ENCODE measurements at places on chromosomes 4 and X.

DNA sequence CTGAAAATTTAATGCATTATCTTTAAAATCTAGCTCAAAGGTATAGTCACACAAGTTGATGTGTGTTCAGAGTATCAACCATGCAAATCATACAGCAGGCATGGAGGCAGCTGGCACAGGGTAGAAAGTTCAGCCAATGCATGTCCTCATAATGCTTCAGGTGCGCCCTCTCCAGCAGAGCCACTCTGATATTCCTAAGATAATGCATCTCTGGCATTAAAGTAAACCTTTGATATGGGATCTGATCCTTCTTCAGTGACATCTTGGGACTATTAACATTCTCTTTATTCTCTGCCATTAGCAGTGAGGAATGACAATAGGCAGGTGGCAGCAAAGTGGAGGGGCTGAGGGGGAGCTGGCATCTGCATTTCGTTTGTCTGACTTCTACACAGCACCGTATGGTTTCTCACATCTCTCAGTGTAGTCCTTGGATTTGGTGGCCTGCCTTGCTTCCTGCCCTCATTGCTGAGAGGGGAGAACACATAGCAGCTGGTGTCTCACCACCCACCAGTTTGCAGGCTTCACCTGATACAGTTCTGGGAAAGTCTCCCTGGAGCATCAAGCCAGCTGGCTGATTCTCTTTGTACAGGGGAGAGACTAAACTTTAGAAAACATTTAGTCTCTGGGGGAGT lies 168.7 kb upstream of the TBC1D9 start:
- no peak for DNase-seq

DNA sequence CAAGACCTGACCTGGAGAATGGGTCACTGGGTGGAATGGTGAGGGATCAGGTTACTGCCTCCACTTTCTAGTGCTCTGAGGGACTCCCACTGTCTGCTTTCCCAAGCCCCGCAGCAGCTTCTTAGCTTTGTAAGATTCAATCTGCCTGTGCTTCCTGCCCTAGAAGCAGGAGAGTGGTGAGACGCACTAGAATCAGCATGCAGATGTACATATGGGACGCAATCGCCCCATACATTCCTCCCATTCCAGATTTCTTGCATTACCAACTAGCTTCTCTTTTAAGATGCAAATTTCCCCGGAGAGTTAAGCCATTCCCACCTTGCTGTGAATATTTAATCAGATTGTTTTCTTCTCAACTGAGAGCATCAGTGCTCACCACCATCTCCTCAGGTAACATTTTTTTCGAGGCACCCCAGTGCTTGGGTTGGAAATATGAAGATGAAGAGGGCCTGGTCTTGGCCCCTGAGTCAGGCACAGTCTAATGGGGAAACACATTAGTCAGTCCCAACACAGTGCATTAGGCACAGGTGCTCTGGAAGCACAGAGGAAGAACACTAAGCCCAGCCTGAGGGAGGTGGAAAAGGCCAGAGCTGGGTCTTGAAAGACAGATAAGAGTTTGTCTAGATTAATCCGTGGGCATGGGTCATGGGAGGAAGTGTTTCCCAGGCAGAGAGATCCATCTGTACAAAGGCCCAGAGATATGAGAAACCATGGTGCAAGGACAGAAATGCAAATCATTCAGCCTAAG lies 66.7 kb upstream of the PRPS1 start:
- DNase-seq, result no peak

DNA sequence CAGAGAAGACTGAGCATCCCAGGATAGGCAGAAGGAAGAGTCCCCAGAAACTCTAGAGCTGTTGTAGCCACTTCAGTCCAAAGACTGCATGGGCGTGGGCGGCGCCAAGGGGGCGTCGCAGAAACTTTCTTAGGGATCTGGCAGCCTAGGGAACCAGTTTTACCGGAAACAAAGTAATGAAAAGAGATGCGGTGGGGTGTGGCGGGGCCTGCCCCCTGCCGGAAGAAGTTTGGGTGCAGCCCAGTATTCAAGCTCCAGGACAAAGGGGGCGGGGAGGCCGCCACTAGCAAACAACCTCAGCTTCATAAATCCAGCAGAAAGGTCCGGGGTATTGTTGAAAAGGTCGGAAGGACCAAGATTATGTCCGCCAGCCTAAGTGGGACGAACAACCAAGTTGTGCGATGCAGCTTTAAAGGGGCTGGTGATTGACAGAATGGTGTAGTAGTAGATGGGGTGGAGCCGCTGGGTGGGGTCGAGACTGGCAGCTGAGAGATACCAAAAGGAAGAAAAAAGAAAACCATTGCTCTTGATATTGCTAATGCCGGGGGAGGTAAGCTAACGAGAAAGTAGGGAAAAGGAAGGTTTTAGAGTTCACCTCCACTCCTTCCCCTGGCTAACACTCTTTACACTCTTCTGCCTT lies 190.5 kb downstream of the RRAGB start:
- no peak for DNase-seq

GRCh38 chr4:25908491-25908901 lies 5.5 kb upstream of the SMIM20 start:
- no peak for DNase-seq

- DNase-seq, result no peak
Observed at GRCh38 chr4:80265571-80266252, 752 bp upstream of the FGF5 start.

GRCh38 chrX:39050427-39050826 lies 249.2 kb downstream of the MID1IP1 start:
- no peak for DNase-seq

DNA sequence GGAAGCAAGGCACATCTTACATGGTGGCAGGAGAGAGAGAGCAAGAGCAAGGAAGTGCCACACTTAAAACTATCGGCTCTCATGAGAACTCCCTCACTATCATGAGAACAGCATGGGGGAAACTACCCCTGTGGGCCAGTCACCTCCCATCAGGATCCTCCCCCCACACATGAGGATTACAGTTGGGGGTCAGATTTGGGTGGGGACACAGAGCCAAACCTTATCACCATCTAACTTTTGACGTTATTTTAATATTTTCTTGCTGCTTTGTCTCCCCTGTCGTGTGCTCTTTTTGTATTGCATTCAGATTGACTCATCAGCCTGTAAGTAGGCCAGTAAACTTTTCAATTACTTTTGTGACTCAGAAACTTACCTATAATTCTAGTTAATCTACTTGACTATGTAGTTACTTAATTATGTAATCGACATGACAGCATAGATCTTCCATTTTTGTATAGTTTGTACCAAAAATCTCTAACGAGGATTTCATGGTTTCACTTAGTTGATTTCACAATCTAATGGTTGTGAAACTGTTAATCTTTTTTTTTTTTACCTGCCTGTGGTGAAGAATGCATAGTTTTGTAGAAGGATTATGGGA lies 18.3 kb downstream of the STIM2 start:
- no peak for DNase-seq

Data from stimulated activated CD8-positive, alpha-beta memory T cell treated with anti-CD3 and anti-CD28 coated beads, Interleukin-15, amount 100 ng/mL, for 1 hour (primary cell).